ENCODE measurements at places on chromosomes 3 and 15.

GRCh38 chr3:117628823-117629291, 919.3 kb downstream of the TUSC7 start:
- DNase-seq, result peak; percentile 70

- DNase-seq, result no peak
Observed at GRCh38 chr3:181730316-181730715, 18.6 kb downstream of the SOX2 start.

DNA sequence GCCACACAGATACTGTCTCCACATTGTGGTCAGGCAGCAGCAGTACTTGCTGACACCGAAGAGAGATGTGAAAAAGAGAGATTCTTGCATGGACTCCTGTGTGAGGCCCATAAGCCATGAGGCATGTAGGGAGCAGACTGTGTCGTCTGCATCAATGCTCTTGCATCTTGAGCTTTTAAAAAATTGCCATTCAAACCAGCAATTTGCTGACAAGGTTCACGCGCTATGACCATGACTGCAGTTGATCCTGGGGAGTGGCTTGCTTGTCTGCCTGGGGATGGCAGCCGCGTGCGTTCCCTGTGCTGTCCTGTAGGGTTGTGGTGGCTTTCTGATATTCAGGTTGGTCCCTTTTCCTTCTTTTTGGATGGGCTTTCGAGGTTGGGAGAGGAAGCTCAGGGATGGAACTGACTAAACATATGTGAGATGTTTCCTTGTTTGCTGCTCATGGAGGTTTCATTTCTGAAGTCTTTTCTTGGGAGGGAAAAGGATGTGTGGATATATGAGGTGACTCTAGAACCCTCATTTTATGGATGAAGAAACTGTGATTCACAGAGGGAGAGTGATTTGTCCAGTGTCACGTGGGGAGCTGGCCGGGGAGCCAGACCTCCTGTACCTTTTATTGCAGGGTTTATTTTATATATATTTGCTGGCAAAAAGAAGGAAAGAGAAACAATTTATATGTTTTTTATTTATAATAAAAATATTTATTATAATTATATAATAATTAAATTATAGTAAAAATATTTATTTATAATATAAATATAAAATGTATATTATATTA, 48.6 kb downstream of the LPP start:
- DNase-seq, result no peak

DNA sequence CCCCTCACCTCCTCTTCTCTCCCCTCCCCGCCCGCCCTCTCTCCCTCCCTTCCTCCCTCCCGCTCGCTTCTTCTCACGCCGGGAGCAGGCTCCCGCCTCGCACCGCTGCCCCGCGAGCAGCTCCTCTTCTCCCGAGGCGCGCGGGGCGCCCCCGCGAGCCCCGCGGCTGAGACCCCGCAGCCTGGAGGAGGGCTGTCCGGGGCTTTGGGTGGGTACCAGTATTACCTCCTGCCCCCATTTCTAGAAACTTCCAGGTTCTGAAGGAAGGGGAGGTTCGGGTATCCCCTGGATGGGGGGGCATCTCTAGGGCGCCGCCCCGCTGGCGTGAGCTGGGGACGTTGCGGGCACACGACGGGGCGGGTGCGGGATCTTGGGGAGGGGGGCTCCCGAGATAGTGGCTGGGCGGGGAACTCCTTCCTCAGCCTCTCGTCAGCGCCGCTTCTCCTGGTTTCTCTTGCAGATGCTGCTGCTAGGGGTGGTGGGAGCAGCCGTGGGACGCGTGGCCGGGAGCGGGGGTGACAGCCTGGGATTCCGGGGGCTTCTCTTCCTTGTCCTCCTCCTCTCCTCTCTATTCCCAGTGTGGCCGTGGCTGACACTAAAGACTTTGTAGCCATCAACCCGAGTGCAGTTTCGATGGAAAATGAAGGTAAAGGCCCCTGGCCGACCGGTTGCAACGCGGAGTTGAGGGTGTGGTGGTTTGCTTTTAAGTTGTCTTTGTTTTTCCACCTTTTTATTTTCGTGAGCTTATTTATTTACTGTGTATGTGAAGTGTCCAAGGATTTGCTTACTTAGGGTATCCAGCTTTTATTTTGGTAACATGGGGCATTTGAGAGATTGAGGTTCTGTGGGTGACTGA, 474 bp downstream of the ATP2C1 start:
- peak; percentile 8 for DNase-seq

GRCh38 chr3:7573330-7573729, 712.4 kb downstream of the GRM7 start:
- no peak for DNase-seq

DNA sequence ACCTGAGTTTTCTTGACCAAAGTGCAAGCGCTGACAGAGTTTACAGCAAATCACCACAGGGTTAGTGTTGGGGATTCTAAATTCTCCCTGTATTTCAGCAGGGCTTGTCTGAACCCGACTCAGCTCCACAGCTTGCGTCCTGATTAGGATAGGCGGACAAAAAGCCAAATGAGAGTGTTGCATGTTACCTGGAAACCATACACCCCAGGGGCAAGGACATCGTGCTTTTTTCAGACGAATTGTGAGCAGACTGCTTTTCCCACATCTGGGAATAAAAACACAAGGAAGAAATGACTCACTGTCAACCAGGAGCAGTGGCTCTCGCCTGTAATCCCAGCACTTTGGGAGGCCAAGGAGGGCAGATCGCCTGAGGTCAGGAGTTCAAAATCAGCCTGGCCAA, 3.0 kb downstream of the DZIP1L start:
- no peak for DNase-seq

DNA sequence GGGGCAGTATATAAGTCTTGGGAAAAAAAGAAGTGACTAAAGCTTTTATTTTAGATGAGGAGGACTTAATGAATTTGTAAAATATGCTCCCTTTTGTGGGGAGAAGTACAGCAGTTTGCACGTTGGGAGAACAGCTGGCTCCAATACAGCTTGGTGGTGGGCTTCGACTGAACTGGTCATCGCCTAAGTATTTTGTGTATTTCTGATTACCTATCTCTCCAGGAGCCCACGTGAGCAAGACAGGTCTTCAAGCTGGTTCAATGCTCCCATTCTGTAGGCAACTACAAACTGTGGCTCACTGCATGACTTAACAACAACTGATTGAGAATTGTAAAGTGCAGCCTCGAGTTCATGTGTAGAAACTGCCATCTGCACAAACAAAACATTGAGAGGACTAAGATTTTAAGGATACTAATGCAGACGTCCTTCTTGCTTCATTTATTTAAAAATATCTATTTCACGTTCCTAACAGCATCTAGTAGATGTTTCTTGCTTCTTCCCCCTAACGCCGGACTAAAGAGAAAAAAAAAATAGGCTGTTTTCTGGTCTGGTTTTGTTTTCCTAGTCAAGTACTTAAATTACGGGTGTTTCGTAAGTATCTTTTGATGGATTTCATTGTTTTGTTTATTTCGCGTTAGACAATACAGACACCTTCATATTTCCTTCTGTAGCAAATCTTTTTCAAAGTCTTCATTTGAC, 1.4 kb upstream of the GREM1 start:
- DNase-seq, result no peak

DNA sequence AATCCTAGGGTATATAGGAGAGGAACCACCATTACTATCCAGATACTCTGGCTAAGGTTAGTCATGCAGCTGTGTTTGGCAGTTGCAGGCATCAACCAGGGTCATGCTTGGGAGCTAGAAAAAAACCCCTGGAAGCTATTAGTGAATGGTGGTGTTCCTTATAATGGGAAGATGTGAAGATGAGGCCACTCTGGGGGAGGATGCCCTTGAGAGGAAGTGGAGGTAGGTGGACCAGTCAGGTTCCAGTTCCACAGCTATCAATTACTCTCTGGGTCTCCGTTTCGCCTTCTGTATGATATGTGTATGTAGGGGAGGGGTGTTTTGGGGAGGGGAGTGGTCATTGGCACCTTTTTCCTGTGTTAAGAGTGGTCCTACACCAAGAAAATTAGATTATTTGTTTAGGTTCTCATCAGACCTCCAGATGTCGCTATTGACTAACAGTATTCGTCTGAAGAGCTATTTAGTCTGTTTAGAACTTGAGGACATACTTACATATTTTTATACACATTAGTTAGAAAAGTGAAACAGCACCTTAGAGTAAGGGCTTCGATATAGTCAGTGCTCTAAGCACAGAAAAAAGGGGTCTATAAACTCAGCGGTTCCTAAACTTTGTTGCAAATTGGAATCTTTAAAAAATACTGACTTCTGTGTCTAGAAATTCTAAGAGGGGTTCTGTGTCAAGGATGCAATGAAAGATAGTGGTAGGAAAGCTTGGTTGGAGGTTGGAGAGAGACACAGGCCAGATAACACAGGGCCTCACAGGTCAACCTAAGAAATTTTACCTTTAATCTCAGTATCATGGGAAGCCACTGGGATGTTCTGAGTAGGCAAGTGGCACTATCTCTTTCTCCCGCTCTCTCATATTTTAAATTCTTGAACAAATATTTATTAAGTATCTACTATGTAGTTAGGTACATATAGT, 9.1 kb upstream of the HPS3 start:
- peak; percentile 31 for DNase-seq

GRCh38 chr3:160754371-160754854, 1.6 kb upstream of the PPM1L start:
- DNase-seq, result peak; percentile 32

- no peak for DNase-seq
Observed at GRCh38 chr15:74955796-74956647, 550 bp downstream of the RPP25 start.

DNA sequence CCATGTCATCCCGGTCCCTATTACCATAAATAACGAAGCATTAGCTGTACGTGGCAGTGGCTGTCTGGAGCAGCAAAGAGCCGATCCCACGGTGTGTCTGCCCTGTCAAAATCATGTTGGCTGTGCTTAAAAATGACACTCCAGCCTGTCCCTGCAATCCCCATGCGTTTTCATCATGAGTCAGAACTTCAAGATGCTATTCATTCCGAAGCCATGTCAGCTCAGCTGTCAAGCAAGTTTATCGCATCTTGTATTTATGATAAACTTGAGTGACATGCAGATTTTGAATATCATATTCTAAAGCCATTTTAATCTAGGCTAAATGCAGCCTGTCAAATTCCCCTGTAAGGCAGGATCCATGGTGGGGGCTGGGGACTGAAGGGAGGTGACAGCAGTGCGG, 152.4 kb downstream of the TJP1 start:
- peak; percentile 55 for DNase-seq

GRCh38 chr15:67510597-67511190, 10.2 kb upstream of the C15orf61 start:
- DNase-seq, result peak; percentile 55

GRCh38 chr15:68056097-68056865, 2.2 kb downstream of the PIAS1 start:
- no peak for DNase-seq

- DNase-seq, result no peak
Observed at GRCh38 chr3:112460519-112461195, 38.6 kb downstream of the BTLA start.

- DNase-seq, result no peak
Observed at GRCh38 chr3:41000471-41000870, 198.8 kb upstream of the CTNNB1 start.

DNA sequence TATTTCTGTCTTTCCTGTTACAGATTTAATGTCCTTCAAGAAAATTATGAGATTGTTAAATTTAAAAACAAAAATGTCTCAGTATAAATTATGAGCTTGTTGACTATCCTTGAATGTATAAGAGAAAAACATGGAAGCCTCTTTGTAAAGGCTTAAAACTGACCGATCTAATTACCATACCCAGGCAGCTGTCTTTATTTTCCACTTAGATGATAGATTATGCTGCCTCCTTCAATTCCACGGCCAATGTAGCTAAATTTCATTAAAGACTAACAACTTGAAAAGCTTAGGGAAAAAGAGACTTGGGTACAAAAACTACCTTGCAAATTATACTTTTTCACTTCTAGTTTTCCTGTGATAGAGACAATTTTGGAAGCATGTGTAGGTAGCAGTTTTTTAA, 88.3 kb downstream of the ATP10A start:
- DNase-seq, result no peak

- DNase-seq, result no peak
Observed at GRCh38 chr15:78370013-78370412, 29.9 kb downstream of the CRABP1 start.

GRCh38 chr3:178446059-178446458, 90.2 kb upstream of the KCNMB2 start:
- no peak for DNase-seq

- peak; percentile 9 for DNase-seq
Observed at GRCh38 chr15:78177447-78177873, 28.3 kb downstream of the IDH3A start.

DNA sequence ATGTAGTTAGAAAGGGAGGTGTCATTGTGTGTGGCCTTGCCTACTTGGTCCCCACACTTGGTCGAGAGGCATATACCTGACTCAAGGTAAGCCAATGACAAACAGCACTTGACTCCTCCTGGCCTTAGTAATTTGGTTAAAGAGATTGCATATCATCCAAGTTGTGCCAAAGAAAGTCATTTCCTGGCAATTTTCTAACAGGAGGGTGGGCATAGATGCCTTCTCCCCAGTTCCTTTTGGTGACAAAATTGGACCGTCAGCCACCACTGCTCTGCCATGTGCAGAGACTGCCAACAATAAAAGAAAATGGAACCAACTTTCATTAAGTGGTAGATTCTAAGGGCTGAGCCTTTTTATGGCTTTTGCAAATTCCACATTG, 7.9 kb upstream of the LEKR1 start:
- no peak for DNase-seq

DNA sequence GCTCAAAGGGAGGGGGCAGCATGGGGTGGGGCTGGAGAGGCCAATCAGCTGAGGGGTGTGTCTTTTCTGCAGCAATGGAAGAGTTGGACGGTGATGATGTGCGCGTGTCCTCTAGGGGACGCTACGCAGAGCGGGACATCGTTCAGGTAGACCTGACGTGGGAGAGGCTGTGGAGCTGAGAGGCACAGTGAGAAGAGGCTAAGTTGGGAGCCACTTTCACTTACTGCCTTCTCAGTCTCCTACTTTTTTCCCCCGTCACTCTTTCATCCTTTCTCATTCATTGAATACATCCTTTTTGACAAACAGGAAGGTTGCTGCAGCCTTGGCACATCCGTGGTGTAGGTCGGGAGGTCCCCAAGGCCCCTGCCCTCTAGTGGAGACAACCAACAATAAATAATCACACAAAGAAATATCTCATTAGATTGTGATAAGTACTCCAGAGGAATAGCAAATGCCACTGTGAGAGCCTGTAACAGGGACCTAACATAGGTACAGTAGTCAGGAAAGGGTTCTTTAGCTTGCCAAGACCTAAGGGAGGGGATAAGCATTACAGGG, 4.4 kb upstream of the BRPF1 start:
- no peak for DNase-seq

- no peak for DNase-seq
Observed at GRCh38 chr15:88014454-88015160, 241.9 kb downstream of the NTRK3 start.

DNA sequence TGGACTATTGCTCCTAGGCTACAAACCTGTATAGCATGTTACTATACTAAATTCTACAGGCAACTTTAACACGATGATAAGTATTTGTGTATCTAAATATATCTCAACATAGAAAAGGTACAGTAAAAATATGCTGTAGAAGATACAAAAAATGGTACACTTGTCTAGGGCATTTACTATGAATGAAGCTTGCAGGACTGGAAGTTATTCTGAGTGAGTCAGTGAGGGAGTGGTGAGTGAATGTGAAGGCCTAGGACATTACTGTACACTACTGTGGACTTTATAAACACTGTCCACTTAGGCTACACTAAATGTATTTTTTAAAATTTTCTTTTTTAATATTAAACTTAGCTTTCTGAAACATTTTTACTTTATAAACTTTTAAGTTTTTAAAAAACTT, 140.5 kb upstream of the SGO1 start:
- peak; percentile 27 for DNase-seq
